ENCODE measurements at places on chromosomes 3 and 15.

GRCh38 chr3:139292192-139292591 is 51.6 kb upstream of the MRPS22 start:
- no peak for DNase-seq

DNA sequence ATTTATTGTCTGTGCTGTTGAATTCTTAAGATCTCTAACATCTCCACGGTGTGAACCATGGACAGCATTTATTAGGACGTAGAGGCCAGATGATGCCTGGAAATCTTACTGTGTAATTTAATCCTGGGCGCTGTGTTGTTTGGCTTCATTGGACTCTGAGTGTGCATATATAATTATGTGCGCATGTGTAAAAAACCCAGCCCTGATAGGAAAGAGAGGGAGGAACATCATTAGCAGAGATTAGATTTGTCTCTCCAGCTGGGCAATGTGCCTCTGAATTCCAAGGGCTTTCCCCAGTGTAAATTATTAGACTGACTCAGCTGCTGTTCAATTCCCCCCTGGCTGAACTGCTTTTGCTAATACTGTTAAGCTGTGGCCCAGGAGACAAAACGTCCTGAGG is 39.6 kb downstream of the MAP3K13 start:
- no peak for DNase-seq

- DNase-seq: no peak
These were observed 51.3 kb downstream of the GPD1L start for GRCh38 chr3:32157600-32158264.

DNA sequence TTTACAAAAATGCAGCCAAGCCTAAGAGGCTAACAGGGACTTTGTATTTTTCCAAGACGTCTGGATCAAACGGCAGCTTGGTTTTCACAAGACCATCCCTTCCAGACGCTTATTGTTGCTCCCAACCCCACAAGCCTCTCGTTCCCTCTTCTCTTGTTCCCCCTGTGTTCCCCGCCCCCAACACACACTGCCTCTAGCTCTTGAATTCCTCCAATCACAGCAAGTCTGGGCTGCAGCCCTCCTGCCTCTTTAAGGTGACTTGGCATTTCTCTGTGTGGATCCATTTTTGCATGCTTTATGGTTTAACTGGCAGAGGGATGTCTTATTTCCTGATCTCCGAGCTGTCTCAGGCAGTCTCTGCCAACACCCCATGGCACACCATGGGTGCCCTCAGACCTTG is 182.2 kb downstream of the ABHD5 start:
- no peak for DNase-seq

DNA sequence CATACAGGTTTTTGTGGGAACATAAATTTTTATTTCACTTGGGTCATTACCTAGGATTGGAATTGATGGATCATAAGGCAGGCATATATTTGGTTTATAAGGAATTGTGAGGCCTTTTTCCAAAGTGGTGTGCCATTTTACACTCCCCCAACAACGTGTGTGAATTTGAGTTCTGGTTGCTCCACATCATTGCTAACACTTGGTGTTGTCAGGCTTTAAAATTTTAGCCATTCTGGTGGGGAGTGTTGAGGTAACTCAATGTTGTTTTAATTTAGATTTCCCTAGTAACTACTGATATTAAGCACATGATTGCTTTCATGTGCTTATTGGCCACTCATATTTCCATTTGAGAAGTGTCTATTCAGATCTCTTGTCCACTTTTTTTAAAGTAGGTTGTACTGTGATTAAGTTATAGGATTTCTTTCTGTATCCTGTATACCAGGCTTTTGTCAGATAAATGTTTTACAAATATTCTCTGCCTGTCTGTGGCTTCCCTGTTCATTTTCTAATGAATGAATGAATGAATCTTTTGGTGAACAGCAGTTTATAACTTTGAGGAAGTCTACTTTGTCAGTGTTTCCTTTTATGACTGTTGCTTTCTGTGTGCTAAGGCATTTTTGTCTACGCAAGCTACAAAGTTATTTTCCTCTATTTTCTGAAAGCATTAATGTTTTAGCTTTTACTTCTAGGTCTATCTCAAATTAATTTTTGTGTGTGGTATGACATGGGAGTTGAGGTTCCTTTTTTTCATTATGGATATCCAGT is 17.9 kb upstream of the NR2C2 start:
- DNase-seq: no peak
